Stimulated activated CD4-positive, alpha-beta T cell treated with anti-CD3 and anti-CD28 coated beads, TNF-alpha, amount 100 ng/mL, for 1 hour (primary cell): ENCODE measurements at places on chromosomes 13 and 19.

DNA sequence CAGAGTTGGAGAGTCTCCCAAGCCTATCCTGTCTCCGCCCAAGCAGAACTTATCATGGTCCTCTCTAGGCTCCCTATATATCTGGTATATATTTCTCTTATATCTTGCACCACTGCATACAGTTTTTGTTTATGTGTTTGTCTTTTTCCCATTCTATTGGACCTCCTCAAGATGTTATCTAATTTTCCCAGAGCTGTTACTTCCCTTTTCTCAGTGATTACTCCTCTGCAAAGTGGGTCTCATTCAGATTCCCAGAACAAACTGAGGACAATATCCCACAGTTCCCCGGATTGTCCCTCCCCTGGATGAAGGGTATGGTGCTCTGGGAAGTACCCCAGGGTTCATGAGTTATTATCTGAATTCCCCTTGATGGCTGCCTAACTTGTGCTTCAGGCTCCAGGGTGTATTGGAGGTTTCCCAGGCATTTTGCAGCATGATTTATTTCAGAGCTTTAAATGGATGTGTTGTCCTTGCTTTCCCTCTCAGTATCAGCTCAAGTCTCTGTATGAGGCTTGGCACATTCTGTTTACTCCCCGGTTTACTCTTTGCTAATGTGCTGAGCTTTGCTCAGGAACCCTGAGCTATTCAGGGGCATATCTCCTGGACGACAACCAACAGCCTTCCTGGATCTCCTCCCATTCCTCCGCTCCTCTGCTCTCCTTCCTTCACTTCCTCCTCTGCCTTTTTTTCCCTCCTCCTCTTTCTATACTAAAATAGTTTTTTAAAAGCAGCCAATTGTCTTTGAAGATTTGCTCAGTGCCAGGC, 329.3 kb downstream of the SPRY2 start:
- DNase-seq, result no peak

- peak; percentile 74 for DNase-seq
Measured at GRCh38 chr19:7652061-7652641, 15.2 kb downstream of the STXBP2 start.

DNA sequence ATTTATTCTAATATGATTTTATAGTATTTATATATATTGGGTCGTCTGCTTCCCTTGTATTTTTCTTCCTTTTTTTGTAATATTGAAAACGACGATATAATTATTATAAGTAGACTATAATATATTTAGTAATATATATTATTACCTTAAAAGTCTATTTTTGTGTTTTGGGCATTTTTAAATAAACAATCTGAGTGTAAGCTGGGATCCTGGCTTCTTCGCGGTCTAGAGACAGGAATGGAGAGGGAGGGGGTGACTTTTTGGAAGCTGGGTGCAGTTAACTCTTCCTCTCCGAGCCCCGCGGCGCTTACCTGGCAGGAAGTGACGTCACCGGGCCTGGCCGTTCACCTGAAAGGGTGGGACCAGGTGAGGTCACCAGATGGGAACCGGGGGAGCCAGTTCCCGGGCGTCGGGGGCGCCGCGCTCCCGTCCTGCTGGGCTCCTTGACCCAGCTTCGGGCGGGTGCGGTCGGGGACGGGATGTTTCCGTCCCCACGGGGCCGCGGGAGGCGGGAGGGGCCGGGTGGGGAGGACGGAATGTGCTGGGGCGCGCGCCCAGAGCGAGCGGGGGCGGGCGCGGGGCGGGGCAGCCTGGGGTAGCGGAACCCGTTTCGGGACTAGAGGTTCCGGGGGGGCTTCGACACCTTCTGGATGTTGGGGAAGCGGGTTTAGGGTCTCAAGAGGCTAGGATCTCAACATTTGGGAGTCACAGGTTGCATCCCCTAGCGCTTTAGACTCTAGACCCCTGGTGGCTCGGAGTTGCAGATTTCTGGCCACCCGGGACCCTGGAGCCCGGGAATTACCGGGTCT, 2.8 kb downstream of the ZFP36 start:
- DNase-seq, result peak; percentile 85

DNA sequence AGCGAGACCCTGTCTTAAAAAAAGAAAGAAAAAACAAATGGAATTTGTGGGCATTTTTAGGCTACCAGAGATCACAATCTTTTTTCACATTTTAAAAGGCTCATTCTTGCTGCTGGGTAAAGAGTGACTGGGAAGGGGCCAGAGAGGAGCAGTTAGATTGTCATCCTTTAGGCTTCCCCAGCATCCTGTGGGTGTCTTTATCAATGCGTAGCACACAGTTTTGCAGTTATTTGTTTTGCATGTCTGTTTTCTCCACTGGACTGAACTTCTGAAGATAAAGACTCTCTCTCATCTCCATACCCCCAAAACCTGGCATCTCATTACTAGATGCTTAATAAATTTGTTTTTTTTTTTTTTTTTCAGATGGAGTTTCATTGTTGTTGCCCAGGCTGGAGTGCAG, 2.1 kb upstream of the UTP14C start:
- DNase-seq, result no peak

- DNase-seq, result no peak
Measured at GRCh38 chr13:95100525-95101433, 200.5 kb downstream of the ABCC4 start.

DNA sequence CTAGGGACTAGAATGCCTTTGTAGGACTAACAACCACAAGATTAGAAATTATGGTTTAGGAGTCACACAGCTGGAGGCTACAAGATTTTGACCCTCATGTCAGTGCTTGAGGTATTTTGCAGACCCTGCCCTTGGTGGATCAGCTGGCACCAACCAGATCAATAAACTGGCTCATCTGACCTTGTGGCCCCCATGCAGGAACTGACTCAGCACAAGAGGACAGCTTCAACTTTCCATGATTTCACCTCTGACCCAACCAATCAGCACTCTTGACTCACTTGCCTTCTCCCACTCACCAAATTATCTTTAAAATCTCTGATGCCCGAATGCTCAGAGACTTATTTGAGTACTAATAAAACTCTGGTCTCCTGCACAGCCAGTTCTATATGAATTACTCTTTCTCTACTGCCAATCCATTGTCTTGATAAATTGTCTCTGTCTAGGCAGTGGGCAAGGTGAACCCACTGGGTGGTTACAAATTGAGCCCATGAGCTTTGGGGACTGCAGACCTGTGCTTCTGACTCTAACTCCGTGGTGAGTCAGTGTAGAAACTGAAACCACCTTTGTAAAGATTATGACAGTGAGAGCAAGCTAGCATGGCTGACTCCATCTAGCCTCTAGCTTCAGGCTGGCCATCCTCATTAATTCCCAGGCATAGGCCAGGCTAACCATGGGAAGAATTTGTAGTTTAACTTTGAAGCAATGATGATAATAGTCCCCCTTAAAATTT, 33.9 kb upstream of the CEACAM8 start:
- DNase-seq, result no peak

DNA sequence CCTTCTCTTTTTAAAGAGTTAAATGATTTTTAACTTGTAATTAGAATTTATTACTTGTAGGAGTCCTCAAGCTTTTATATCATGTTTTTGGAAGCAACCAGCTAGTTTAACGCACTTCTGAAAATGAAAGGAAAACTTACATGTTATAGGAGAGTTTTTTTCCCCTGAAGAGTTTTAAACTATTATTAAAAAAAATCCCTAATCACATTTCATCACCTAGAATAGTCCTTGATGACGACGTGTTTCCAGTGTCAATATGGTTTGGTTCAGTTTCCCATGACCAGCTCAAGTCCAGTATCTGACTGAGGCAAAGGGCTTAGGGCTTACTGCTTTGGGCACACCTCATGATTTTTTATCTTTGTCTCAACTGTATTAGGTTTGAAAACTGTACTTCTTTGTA, 36.0 kb downstream of the URI1 start:
- no peak for DNase-seq

GRCh38 chr19:1445932-1446712, 3.8 kb upstream of the APC2 start:
- DNase-seq, result no peak

GRCh38 chr13:75764926-75765310, 128.8 kb downstream of the LMO7 start:
- DNase-seq, result no peak

DNA sequence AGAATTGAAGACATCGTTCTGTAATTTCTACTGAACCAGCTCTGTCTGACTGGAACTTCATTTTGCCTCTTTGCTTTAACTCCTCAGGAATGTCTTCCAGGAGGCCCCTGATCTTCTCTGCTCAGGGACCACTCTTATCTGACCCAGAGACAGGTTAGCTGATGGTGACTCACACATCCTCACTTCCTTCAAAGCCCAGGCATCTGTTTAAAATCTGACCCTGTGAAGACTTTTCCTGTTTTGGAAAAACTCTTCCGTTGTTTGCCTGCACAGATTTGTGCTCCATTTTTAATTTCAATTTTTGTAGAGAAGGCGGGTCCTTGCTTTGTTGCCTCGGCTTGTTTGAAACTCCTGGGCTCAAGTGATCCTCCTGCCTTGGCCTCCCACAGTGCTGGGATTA, 1.6 kb downstream of the ARL11 start:
- no peak for DNase-seq

DNA sequence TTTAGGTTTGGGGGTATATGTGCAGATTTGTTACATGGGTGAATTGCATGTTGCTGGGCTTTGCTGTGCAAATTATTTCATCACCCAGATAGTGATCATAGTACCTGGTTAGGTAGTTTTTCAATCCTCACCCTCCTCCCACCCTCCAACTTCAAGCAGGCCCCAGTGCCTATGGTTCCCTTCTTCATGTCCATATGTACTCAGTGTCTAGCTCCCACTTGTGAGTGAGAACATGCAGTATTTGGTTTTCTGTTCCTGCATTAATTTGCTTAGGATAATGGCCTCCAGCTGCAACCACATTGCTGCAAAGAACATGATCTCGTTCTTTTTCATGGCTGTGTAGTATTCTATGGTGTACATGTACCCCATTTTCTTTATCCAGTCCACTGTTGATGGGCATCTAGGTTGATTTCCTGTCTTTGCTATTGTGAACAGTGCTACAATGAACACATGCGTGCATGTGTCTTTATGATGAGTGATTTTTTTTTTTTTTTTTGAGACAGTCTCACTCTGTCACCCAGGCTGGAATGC, 42.9 kb upstream of the POMP start:
- no peak for DNase-seq

DNA sequence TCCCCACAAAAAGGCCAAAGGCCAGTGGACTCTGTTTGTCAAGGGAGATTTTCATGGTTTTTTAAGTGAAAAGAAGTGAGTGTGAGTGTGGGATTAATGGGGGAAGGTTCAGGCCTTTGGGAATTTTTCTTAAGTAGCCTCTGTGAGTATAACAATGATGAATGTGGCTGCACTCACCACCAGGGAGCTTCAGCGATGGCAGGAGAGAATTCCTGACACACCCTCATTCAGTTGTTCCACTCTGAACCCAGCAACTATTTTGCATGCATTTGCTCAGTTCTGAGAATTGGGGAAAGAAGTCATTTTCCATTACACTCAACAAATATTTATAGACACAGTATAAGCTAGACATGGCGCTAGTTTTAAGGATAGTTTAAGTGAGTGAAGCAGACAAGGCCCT, 117.9 kb downstream of the CCNA1 start:
- no peak for DNase-seq

DNA sequence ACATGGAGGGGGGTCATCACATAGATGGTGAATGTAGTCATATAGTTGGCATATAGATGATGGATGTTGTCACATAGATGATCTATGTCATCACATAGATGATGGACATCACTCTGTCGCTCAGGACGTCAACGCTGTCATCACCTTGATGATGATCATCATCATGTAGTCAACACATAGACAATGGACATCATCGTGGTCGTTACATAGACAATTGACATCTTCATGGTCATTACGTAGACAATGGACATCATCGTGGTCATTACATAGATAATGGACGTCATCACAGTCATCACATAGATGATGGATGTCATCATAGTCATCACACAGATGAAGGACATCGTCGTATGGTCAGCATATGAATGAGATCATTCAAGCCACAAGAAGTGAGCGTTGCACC, 28.6 kb upstream of the SLC15A1 start:
- DNase-seq, result no peak

DNA sequence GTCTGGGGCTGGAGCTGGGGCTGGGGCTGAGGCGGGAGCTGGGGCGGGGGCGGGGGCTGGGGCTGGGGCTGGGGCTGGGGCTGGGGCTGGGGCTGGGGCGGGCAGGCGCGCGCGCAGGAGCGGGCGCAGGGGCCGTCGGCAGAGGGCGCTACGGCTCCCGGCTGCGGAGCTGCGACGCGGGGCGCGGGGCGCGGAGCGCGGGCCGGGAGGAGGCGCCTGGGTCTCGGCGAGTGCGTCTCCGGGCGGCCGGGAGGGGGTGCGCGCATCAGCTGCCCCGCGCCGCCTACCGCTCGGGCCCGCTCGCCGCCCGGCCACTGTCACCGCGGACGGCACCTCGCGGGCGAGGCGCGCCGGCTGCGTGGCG, 422 bp upstream of the MTUS2 start:
- peak; percentile 40 for DNase-seq

GRCh38 chr19:19349365-19349764, 28.7 kb downstream of the MAU2 start:
- DNase-seq, result no peak

GRCh38 chr13:42107421-42107820, 59.0 kb downstream of the DGKH start:
- no peak for DNase-seq

- no peak for DNase-seq
Measured at GRCh38 chr19:17246681-17247425, 1.1 kb upstream of the NR2F6 start.

DNA sequence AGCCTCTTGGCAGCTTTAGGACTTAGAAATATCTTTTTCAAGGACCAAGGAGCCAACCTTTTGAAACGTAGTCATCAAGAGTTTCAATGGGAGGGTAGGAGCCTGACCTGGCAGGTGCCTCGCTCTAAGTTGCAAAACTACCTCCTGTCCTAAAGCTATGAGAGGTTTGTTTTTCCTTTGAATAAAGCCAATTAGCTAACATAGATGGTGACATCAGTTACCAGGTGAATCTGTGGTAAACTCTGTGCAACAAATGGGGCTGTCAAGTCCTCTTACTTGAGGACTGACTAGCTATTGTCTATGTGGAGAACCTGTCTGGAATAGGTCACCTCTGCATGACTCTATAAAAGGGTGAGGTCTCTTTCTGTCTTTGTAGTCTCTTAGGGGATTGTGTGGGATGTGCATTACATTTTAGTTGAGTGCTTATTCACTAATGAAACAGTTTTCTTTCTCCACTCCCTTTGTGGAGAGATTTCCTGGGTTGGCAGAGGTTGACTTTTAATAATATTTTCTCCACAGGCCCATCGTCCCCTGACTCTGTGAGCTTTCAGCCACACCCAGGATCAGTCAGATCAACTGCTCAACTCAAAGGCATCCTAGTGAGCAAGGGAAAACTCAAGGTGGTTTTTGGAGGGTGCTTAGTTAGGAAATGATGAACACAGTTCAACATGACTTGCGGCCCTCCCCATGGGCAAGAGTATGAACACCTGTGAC, 9.9 kb downstream of the ARL11 start:
- no peak for DNase-seq

GRCh38 chr19:45177817-45178261, at the start of gene TRAPPC6A:
Gene TRAPPC6A (minus strand): TSS chr19:45178237. CDS start chr19:45178218, 19 bp downstream.
- DNase-seq, result no peak

DNA sequence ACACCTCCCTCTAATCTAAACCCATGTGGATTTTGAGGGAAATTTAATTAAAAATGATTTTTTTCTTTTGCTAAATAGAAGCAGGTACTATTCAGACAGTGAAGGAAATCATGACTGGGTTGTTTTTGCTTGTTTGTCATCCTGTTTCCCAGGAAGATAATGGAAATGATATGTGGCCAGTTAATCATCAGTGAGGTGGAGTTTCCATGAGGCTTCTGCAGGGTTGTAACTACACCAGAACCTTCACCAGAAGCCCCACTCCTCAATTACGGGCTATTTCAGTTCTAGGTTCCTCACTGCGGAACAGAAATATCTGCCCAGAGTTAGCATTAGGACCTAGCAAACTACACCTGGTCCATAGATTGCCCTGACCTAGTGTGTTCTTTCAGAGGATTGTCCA, 394.0 kb downstream of the DLEU7 start:
- no peak for DNase-seq
